ENCODE measurements at places on chromosomes 2 and 18.

GRCh38 chr2:151299920-151300539, 10.6 kb upstream of the NMI start:
- DNase-seq, result no peak

GRCh38 chr2:62774555-62775366, 69.2 kb downstream of the EHBP1 start:
- peak; percentile 76 for DNase-seq

- no peak for DNase-seq
Observed at GRCh38 chr2:61419570-61419969, 51.3 kb downstream of the USP34 start.

GRCh38 chr2:137348301-137348700, 583.0 kb downstream of the THSD7B start:
- no peak for DNase-seq

GRCh38 chr2:230075988-230076631, 7.4 kb upstream of the SLC16A14 start:
- DNase-seq, result no peak

DNA sequence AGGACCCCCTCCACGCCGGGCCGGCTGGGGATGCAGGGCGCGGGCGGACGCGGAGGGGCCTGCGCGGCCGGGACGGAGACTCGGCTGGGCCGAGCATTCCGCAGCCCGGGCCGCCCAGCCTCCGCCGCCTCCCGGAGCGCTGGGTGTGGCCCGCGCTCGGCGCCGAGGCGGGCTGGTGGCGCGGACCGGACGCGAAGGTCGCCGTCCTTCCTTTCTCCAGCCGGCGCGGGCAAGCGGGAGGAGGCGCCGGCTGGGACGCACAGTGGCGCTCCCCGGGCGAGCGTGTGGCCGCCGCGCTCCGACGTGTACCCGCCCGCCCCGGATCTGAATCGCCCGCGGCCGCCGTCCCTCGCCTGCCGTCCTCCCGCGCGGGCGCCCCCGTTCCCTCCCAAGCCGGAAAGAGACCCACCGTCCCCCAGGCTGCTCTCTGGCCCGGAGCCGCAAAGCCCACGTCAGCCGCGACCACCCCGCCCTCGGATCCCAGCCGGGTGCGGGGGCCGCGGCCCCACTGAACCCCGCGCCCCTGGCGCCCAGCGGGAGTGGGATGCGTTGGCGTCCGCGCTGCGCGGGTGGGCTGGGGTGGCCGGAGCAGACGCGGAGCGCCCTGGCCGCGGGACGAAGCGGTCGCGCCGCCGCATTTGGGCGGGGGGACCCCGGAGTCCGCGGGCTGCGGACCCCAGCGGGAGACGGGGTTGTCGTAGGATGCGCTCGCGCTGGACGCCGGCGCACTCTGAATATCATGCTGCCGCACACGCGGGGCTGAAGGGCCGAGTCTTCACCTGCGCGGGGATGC, 634 bp downstream of the SPATS2L start:
- DNase-seq, result peak; percentile 58

GRCh38 chr2:185128346-185128745, 530.0 kb downstream of the ZNF804A start:
- no peak for DNase-seq

- no peak for DNase-seq
Observed at GRCh38 chr2:204046145-204046544, 109.6 kb downstream of the ICOS start.

GRCh38 chr2:39431592-39432316, 5.3 kb downstream of the MAP4K3 start:
- DNase-seq, result peak; percentile 49
